ENCODE measurements at places on chromosomes 1 and 21.

DNA sequence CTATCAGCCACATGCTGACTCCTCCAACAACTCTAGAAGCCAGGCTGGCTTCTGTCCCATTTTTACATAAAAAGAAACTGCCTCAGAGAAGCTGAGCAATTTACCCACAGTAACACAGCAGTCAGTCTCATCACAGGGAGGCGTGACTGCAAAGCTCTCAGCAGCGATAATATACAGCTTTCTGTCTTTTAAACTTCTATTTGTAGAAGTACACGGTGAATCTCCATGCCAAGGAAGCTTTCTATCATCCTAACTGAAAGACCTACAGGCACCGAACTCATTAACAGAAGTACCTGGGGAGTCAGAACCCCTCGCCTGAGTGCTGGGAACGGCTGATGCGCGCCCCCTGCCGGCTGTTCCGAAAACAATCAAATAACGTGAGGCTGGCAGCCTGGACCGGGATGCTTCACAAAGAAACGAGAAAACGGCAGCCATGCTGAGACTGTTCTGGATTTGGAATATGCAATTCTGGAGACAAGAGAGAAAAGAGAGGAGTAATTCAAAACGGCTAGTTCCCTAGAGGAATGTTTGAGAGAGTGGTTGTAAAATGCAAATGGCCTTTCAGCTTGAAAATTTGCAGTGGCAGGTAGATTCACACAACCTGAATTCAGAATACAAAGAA lies 43.5 kb upstream of the RAB4A start:
- peak; percentile 78 for DNase-seq

- no peak for DNase-seq
Observed at GRCh38 chr1:156376146-156376545, 7.1 kb downstream of the RHBG start.

DNA sequence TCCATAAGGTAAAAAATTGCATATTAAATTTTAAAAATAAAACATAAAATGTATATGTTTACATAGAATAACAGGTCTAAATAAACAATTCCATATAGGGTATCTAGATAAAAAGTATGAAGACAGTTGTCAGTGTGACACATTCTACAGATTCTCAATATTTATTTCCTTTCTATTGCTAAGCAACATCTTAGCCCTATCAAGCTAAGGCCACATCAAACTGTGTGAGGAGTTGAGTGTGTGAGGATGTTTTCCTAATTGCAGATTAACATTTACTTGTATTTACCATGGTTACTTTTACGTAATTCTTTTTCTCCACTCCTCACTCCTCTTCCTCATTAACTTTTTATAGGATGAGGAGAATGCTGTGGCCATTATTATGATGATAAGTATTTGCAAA lies 41.9 kb upstream of the MCOLN3 start:
- no peak for DNase-seq

- DNase-seq, result no peak
Observed at GRCh38 chr1:39076799-39077148, 50.6 kb downstream of the NDUFS5 start.
